Cardiac fibroblast (primary cell): ENCODE measurements at places on chromosomes 3 and 15.
A peak's percentile ranks its signal among the peaks of the same experiment; 100 is the strongest.

DNA sequence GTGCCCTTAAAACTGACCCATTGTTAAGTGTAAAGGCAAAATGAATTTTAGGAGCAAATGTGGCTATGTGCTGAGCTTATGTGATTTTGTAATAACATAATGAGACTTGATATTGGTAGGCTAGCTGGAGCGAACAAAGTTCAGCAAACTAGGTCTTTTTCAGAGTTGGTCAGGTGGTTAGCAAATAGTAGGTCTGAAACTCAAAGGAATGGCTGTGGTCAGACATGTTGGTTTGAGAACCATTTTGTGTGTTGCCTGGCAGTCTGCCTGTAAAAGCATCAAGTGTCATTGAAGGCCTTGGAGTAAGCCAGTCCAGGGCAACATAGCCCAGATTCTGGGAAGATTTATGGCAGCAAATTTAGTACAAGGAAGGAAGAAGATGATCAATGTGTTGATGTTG, 16.4 kb downstream of the FBXO22 start:
- peak; percentile 17 for DNase-seq

- DNase-seq, result no peak
Measured at GRCh38 chr15:52499506-52499905, 29.2 kb downstream of the MYO5A start.

- DNase-seq, result no peak
Measured at GRCh38 chr3:49912881-49913281, 9.2 kb upstream of the MST1R start.

DNA sequence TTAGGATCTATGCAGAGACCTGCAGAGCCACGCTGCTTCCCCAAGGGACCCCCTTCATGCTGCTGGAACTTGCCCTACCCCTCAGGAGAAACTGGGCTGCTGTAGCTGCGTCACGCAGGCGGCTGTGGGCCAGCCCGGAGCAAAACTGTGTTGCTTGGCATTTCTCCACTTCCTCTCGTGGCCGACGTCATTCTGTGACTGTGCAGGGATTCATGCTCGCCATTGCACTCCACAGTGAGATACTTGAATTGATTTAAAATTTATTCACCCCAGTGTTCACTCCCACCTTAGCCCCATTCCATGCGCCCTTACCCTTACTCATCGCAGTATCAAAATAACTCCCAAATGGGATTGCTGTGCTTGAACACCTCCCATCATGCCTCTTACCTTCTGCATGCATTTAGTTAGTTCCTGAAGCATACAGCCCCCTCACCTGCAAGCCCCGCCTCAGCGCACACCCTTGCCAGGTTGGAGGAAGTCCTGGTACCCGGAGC, 45.7 kb downstream of the TMEM44 start:
- peak; percentile 94 for DNase-seq

- peak; percentile 52 for DNase-seq
Measured at GRCh38 chr3:132554437-132554836, 42.6 kb upstream of the ACKR4 start.

GRCh38 chr3:124516333-124516732, 213.9 kb upstream of the UMPS start:
- DNase-seq, result no peak

GRCh38 chr3:72346526-72346926, 501.7 kb downstream of the SHQ1 start:
- DNase-seq, result peak; percentile 99

GRCh38 chr15:59169251-59169708, 37.4 kb upstream of the LDHAL6B start:
- peak; percentile 88 for DNase-seq

- DNase-seq, result no peak
Measured at GRCh38 chr3:138933068-138933668, 13.8 kb downstream of the FOXL2 start.

DNA sequence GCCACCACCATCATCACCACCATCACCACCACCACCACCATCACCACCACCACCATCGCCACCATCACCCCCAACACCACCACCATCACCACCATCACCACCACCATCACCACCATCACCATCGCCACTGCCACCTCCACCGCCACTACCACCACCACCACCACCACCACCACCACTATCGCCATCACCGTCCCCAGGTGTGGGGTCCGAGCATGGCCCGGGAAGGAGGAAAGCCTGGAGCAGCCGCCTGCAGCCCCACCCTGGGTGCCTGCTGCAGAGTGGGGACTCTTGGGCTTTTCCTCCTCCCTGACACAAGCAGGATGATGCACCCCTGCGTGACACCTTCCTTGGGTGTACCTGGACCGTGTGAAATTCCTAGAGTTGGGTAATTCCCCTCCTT, 43.9 kb downstream of the MUC4 start:
- DNase-seq, result no peak

DNA sequence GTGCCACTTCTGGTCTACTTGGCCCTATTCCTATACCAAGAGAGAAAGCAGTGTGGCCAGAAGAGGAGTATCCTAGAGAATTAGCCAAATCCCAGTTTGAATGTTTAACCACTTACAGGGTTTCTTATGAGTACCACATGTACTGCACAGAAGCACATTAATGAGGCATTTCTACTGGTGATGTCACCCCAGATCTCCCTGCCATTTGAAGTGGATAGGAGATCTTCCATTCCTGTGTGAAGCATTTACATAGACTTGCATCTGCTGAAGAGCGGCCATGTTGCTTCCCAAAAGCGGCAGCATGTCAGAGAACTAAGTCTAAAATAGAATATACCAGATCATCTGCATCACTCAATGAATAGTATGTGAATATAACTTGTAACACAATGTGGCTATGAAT, 108.4 kb upstream of the TUSC7 start:
- no peak for DNase-seq

DNA sequence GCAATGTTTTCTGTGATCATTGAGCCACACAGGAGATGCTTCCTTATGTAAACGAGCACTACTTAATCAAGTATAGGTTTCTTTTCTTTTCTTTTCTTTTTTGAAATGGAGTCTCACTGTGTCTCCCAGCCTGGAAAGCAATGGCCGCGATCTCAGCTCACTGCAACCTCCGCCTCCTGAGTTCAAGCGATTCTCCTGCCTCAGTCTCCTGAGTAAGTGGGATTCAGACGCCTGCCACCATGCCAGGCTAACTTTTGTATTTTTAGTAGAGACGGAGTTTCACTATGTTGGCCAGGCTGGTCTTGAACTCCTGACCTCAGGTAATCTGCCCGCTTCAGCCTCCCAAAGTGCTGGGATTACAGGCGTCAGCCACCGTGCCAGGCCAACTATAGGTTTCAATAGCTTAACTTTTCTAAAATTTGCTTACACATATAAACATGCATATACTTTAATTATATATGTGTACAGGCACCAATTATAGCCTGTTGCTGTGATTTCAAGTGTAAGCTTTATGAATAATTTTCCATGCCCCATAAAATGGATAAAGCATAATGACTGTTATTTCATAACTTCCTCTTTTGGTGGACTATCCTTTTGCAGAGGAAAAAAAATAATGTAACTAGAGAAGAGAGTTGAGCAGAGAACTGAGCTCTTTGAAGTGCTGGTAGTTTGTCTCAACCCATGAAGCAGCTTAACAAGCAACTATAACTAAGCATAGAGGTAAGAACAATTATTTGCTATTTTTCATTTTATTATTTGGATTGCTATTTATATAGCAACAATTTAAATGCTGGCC, 24.8 kb upstream of the MBNL1 start:
- no peak for DNase-seq

DNA sequence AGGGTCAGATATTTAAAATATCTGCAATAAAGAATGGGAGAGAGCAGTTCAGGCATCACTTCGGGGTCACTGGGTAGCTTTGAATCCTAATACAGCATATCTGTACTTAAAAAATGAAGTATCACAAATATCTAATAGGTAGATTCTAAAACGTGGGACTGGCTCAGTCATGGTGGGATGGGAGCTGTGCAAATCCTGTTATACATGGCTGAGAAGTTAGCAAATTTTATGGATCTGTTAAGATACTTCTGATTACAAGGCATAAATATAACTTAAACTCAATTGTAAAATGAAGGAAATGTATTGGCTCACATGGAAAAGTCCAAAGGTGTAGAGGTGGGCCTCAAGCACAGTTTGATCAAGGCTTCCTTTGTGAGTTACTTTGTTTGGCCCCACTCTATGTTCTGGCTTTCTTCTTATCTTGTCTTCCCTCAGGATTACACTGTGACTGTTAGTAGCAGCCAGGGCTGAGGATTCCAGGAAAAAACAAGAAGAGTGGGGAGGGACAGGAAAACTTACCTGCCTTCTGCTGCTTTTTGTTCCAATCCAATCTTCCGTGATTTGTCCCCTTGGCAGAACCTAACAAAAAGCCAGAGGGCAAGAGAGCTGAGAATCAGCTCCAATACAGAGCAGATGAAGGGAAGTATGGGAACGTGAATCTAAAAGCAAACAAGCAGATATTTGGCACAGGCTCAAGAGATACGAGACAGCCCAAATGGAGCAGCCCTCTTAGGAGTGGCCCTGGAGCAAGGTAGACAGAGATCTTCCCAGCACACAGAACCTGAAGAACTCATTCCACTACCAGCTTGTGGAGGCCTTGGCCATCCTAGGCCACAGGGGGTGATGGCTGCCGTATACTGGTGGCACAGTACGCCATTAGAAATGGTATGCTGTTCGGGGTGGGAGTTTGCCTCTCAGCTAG, 10.9 kb downstream of the PAQR9 start:
- DNase-seq, result no peak

DNA sequence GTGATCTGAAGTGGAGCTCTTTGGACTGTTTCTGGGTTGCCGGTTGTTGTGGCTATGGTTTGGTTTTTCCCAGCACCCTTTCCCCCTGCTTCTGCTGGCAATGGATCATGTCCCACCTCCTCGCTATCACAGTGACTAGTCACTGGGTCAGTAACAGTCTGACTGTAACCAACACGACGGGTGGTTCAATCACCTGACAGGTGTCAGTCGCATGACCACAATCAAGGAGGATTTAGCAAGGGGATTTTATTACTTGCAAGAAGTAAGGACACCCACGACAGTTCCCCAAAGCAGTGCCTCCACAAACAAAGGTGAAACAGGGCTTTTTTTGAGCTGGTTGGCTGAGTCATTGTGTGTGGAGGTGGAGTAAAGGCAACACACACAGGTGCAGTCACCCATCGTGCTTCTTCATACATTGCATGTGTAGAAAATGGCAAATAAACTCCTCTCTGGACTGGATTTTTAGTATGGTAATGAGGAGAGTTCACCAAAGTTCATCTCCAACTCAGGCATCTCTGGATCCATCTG, 58.8 kb upstream of the FAM3D start:
- no peak for DNase-seq

DNA sequence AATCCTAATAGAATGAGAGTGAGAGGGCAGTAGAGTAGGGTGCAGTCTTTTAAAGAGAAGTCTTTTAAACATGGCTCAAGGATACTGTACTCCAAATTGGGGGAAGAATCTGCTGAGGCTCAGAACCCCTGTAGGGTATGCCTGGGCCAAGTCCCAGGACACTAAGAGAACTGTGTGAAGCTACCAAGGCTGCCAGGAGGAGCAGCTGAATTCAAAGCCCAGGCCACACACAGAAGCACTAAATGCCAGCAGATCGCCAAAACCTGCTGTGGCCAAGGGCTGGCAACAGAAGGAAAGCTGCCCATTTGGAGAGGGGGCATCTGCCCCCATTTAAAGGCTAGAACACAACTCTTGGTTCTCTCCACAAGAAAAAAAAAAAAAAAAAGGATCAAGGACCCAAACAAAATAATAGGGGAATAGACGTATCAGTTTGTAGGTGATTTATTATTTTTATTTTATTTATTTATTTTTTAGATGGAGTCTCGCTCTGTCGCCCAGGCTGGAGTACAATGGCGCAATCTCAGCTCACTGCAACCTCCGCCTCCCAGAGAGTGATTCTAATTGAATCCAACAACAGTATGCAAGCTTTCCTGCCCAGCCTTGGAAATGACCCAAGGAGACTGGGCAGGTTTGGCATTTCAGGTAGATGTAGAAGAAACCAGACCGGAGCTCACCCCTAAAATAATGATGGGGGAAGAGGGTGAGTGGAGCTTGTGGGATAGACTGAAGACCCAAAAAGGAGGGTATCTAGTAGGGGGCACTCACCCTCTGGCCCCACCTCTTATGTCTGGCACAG, 279.0 kb upstream of the WNT5A start:
- no peak for DNase-seq

- DNase-seq, result no peak
Measured at GRCh38 chr3:195750797-195751520, 30.2 kb downstream of the MUC20 start.

DNA sequence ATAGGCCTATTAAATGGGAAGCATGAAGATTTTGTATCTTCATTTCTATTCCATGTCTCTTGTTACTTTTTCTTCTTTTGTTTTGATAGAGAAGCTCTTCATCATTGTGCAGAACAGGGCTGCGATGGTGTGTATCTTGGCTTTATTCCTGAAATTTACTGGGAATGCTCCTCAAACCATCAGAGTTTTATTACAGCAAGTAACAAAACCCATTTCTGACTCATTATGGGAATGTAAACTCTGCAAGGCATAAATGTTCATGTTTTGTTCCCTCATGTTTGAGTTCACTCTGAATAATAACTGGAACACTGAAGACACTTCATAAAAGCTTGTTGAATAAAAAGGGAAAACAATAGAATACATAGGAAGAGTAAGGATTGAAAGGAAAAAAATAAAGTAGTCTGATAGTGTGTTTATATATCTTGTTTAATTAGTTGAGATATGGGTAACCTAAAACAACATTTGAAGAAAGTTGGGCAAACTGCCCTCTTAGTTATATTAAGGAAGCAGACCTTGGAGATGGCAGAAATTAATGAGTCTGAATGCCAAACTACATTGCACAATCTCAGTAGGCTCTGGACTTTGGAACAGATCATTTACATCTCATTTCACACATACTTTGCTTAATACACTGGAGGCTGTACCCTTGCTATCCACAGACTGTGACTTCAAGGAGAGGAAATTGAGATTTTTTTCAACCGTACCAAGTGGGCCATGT, 521.5 kb downstream of the GRM7 start:
- peak; percentile 76 for DNase-seq

GRCh38 chr3:151130428-151130827, 45.0 kb downstream of the MED12L start:
- no peak for DNase-seq

DNA sequence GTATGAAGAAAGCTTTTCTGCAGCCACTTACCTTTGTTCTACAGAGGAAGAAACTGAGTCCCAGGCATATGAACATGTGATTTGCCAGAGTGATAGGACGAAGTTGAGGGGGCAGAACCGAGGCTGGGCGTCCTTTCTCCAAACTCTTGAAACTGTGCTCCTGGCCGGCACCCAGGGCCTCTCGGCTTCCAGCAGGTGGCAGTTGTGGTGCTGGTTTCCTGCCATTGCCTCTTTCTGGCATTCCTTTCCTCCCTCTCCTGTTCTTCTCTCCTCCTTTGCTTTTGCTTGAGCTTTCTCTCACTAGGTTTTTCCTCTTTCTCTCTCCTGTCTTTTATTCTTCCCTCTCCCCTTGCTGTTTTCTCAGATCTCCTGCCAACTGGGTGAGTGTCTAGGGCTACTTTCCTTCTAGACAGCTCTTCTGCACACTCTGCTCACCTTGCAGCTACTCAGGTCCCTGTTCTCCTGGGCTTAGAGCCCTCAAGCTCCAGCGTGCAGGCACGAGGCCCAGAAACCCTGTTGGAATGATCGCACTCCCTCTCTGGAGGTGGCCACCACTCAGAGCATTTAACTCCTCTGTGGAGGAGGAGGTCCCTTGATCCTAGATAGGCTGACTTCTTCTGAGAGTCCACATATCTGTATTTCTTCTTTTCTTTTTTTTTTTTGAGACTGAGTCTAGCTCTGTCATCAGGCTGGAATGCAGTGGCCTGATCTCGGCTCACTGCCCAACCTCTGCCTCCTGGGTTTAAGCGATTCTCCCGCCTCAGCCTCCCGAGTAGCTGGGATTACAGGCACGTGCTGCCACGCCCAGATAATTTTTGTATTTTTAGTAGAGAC, 26.2 kb downstream of the TRAK1 start:
- peak; percentile 55 for DNase-seq

GRCh38 chr15:82922737-82923136, 29.8 kb downstream of the HOMER2 start:
- DNase-seq, result no peak
